EL (cell line): ENCODE measurements at places on chromosomes 1 and 21.

DNA sequence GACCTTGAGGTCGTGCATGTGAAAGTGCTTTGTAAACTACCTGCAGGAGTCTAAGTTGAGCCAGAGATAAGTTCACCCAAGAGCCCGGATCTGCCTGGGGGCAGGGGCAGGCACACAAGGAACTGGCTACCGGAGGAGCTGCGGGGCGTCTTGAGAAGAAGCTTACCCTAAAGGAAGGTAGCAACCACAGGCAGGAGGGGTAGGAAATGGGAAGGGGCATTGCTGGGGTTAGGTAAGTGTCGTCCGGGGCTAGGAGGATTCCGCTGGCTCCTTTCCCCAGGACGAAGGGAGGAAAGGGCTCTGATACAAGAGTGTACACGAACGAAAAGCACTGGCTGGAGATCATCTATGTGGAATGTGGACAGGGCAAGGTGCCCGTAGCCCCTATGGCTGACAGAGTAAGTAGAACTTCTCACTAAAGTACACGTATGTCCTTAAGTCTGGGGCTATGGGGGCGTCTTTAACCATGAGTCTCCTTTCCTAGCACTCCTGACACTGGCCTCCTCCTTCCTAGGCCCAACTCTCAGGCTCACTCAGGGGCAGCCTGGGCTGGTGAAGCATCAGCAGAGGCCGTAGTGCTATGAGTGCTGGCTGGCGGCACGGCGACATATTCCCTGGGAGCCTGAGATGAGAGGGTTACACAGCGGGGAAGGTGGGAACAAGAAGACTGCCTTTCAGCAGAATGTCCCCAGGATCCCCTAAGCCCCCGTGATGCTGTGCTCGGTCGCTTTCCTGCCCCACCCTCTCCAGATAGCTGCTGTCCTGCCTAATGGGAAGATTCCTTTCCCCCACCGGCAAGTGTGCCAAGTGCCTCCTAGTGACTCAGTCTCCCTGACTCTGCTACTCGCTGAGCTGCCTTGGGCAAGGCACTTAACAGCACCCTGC, 9.1 kb upstream of the GALNT2 start:
- no peak for DNase-seq

- DNase-seq: no peak
These were observed 150.3 kb downstream of the AMY1C start for GRCh38 chr1:103900005-103900404.

- peak; percentile 64 for DNase-seq
These were observed 1.4 kb downstream of the PEAR1 start for GRCh38 chr1:156894711-156895454.

DNA sequence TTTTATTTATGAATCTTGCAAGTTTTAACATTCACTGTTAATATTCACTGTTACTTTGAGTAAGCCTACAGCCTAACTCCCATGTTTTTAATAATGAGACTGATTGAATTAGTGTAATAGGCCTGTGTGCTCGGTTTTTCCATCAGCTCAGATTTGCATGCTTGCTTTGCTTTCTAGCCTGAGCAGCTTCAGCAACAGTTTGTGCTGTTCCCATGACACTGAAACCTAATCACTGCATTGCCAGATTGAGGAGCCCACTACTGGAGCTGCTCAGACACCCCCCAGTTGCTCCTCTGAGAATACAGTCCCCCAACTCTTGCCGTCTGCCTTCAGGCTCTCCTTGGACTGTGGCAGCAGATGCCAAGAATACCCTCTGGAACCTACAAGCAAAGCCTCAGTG, 695.4 kb downstream of the BRINP3 start:
- no peak for DNase-seq

GRCh38 chr1:215824245-215824644, 257.1 kb downstream of the KCTD3 start:
- peak; percentile 42 for DNase-seq

DNA sequence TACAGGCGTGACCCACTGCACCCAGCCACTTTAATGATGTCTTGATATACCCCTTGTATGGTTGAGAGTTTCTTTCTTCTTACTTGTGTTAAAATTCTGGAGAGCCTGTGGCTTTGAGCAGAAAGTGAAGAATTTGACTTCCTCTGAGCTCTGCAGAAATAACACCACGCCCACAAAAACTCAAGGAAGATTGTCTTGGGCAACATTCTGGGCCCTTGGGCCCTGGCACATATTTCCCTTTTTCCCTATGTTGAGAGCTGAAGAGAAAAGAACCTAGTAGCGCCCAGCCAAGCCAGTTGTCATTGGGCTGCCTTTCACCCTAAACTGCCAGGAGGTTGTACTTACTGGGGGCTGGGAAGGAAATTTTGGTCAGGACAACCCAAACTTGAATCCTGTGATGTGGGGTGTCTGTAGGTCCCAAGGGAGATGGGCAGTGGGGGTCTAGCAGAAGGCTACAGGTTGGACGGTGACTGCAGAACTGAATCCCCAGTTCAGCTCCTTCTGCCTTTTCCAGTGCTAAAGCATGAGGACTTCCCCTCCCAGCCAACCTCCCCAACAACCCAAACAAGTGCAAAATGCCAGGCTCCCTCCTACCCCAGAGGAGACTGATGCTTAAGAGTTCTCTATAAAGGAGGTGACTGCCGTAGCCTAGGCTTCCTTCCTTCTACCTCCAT, 11.7 kb upstream of the SNAPIN start:
- no peak for DNase-seq

- no peak for DNase-seq
These were observed 6.8 kb upstream of the NFYC start for GRCh38 chr1:40684669-40685068.

- peak; percentile 39 for DNase-seq
These were observed 956 bp upstream of the SCAF4 start for GRCh38 chr21:31732597-31733550.

DNA sequence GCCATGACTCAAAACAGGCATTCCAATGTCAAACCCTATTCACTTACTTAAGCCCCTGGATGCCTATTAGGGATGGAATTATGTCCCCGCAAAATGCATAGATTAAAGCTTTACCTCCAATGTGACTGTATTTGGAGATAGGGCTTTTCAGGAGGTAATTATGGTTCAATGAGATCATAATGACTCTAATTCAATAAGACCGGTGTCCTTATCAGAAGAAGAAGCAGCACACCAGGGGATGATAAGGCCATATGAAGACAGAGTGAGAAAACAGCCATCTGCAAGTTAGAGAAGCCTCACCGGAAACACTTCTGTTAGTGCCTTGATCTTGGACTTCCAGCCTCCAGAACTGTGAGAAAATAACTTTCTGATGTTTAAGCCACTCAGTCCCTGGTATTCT, 1131.8 kb upstream of the TMPRSS15 start:
- DNase-seq: no peak

GRCh38 chr1:151196292-151196800, 2.0 kb upstream of the PIP5K1A start:
- peak; percentile 90 for DNase-seq

- no peak for DNase-seq
These were observed 1.1 kb downstream of the THRAP3 start for GRCh38 chr1:36225283-36225899.

GRCh38 chr1:225651872-225652728, 823 bp downstream of the ENAH start:
- peak; percentile 42 for DNase-seq

GRCh38 chr1:12798911-12799310, 7.7 kb downstream of the PRAMEF1 start:
- DNase-seq: no peak

DNA sequence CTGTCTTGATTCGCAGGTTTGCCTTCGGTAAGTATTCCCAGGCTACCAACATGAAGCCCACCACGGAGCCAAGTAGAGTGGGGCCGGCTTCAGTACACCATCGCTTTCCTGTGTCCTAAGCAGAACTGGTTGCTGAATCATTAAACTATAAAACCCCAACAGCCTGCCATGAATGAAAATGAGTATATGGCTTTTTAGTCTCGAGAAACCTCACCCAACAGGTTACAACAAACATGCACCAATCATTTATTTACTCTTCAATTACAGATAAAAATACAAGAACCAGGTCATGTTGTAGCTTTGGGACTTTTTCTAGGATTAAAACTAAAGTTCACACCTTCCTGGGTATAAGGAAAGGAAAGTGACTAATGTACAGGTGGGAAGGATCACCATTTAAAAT, 7.6 kb downstream of the TMPRSS2 start:
- DNase-seq: no peak
